ENCODE measurements at places on chromosomes 12 and 14. TPM values are rescaled to one million over a fixed set of nuclear protein-coding genes. Genes with fewer than 3 reads are reported as not detected.

TAS2R43 gene
- total RNA-seq, result 3.4 TPM

CIROP gene
- 0.61 TPM for total RNA-seq

DNA sequence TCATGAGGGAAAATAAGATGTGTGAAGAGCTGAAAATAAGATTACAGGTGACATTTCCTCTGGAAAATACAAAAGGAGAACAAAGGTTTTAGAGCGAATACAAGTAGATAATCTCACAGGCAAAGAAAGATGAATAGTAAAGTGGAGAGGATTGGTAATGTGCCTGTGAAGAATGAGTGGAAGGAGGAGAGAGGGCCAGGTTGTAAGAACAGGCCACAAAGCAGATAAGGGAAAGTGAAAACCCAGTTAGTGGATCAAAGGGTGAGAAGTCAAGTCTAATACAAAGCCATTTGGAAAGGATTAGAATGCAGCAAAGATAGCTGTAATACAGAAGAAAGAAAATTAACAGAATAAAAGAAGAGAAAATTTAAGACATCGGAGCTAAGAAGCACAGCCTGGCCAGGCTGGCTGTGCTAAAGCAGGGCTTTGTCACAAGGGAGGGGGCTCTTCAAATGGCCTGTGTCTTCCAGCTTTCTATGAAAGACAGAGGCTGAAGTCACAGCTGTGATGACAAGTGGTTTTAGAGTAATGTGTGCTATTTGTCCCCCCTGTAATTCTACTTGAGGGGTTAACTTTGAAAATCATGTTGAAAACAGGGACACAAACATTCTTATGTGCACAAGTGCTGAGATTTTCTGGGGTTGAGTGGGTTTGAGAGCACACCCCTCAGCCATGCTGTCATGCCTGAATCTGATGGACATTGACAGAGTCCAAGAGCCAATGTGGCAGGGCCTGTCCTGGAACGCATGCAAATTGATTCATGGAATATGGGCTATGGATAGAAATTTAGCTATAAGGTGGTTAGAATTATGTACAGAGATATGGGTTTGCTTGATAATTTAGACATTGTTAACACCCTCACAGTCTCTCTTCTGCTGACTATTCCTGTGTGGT, 344.5 kb upstream of the NAV3 start:
- H3K27me3 ChIP-seq, result no peaks in the 10 kb centered on the region
- DNase-seq, result no peak
- H3K4me1 ChIP-seq, result peaks cover 4% of the 10 kb centered on the region

GRCh38 chr12:3487027-3487426, 4.0 kb upstream of the PRMT8 start:
- peaks cover 19% of the 10 kb centered on the region for H3K4me1 ChIP-seq
- DNase-seq, result no peak
- peaks cover 24% of the 10 kb centered on the region for H3K27me3 ChIP-seq
- H3K4me3 ChIP-seq, result no peak overlapping the region
- no peaks in the 10 kb centered on the region for H3K36me3 ChIP-seq

GRCh38 chr12:16509411-16509810, 96.6 kb downstream of the LMO3 start:
- no peaks in the 10 kb centered on the region for H3K27me3 ChIP-seq
- no peaks in the 10 kb centered on the region for H3K36me3 ChIP-seq
- no peak overlapping the region for H3K27ac ChIP-seq
- H3K4me3 ChIP-seq, result no peak overlapping the region
- DNase-seq, result no peak

- H3K27ac ChIP-seq, result no peak overlapping the region
- H3K36me3 ChIP-seq, result no peaks in the 10 kb centered on the region
- H3K4me1 ChIP-seq, result no peaks in the 10 kb centered on the region
- no peaks in the 10 kb centered on the region for H3K27me3 ChIP-seq
Measured at GRCh38 chr14:59055439-59056045, 132.9 kb upstream of the DAAM1 start.

DNA sequence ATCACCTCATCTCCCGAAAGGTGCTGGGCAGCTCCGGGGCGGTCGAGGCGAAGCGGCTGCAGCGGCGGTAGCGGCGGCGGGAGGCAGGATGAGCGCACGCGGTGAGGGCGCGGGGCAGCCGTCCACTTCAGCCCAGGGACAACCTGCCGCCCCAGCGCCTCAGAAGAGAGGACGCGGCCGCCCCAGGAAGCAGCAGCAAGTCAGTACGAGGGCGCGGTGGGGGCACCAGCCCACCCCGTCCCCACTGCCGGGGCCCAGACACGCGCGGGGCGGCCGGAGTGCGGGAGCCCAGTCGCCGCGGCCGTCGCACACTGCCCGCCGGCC, 862 bp downstream of the HMGA2 start:
- DNase-seq, result no peak
- H3K27ac ChIP-seq, result peak overlapping the region; percentile 90
- H3K36me3 ChIP-seq, result no peaks in the 10 kb centered on the region
- H3K4me1 ChIP-seq, result peaks cover 25% of the 10 kb centered on the region
- peak overlapping the region; percentile 75 for H3K4me3 ChIP-seq

DNA sequence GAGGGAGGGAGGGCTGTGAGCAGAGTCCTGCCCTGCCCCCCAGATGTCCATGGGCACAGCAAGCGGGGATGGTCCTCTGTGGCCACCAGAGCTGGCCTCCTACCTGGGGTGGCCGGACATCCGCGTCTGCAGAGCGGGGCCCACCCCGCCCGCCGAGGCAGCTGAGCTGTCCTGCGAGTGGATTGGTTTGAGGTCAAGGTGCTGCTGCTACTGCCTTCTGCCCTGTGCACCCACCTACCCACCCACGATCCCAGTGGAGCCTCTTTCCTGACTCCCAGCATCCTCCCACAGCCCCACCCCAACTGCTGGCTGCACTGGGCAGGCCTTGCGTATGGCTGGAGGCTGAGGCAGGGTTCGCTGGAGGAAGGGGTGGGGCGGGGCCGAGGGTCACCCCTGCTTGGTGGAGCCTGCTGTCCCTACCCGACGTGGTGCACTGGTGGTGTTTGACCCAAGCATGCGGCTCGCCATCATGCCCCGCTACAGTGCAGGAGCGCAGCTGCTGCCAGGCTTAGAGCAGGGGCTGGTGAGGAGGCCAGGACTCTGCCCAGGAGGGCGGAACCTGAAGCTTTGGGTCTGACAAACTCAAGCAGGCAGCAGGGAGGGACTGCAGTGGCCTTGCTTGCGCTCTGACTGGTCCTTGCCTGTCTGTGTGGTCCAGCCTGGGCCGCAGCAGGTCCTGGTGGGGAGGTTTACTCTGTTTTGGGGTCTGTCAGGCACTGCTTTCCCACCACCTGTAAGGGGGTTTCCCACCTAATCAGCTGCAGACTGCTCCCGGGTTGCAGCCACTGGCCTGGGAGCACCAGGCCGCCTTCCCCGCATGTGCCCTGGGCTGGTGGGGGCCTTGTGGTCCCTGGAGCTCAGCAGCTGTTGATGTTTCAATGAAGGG, 23.7 kb downstream of the CEP170B start:
- no peak overlapping the region for H3K4me3 ChIP-seq
- peaks cover 77% of the 10 kb centered on the region for H3K36me3 ChIP-seq
- no peaks in the 10 kb centered on the region for H3K4me1 ChIP-seq
- no peaks in the 10 kb centered on the region for H3K27me3 ChIP-seq

CLEC6A gene
- not detected for total RNA-seq

- no peak for DNase-seq
- no peaks in the 10 kb centered on the region for H3K4me1 ChIP-seq
- no peaks in the 10 kb centered on the region for H3K36me3 ChIP-seq
Measured at GRCh38 chr12:19191563-19191962, 62.0 kb downstream of the PLEKHA5 start.
